Stimulated activated CD8-positive, alpha-beta memory T cell treated with anti-CD3 and anti-CD28 coated beads, Interleukin-15, amount 100 ng/mL, for 24 hours (primary cell): ENCODE measurements at places on chromosomes 6 and 20.

DNA sequence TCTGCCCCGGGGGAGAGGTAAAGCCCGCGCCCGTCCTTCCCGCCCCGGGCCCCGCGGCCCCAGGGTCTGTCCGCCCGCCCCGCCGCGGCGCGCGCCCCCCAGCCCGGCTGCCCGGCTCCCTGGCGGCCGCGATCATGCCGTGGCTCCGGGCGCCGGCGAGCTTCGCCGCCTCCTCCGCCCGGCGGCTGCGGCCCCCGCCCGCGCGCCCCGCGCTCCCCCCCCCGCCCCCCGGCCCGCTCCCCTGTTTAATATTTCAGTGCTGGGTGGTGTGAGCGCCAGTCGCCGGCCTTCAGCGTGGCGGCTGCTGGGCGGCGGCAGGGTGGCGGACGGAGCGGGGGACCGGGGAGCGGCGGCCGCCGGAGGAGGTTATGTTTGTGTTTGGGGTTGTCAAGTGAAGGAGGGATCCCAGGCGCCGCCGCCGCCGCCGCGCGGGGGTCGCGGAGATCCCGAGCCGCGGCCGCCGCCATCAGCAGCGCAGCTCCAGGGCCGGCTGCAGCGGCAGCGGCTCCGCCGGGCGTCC is at the start of gene HIVEP1:
TSS of gene HIVEP1 (plus strand) at position 275 of the 520 bp plus-strand sequence. CDS start 3,317 bp downstream, outside the sequence.
- peak; percentile 23 for DNase-seq

GRCh38 chr20:53623134-53623453 is 29.5 kb upstream of the ZNF217 start:
- no peak for DNase-seq

DNA sequence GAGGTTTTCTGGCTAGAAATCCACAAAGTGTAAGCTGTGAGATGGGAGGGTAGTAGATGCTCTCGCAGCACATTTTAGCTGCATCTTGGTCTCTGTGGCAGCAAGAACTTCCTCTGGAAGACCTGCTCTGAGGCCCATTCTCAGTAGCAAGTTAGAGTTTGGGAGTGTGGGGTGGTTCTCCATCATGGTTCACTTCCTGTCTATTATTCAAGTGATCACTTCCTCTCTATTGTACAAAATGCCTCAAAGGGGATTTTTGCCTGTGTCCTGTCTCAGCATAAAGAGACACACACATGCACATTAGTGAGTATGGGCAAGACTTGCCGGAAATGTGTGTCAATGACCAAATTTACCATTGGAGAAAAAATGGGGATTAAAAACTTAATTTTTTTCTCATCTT is 42.5 kb downstream of the LYRM2 start:
- no peak for DNase-seq

DNA sequence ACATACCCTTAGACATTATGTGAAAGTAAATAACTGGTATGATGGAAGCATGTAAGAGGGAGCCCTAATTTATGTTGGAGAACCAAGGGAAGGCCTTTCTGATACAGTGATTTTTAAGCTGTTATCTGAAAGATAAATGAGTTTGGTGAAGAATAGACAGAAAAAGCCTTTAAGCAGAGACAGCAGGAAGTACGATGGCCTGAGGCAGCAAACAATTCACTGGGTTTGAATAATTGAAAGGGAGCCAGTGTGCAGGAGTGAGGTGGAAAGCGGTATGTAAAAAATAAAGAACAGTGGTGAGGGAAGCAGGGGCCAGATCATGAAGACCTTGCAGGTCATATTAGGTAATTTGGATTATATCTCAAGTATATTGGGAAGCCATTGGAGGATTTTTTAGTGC is 4.1 kb upstream of the RAB23 start:
- DNase-seq: no peak

DNA sequence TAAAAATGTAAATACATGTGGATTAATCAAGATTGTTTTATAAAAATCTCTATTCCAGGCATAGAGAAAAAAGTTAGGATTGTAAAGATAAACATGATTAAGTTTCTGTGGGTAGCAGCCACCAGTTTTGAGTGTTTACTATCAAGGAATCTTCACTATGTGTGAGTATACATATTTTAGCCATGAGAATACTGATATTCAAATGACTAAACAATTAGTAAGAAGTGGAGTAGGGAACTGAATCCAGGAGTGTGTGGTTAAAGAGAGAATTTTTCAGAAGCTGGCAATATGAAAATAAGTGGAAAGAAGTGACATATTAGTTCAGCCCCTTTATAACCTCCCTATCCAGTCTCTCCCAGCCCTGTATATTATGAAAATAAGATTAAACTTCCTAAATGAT is 10.3 kb downstream of the ELOVL2 start:
- DNase-seq: no peak

GRCh38 chr6:136117081-136117480 is 133.0 kb downstream of the MTFR2 start:
- no peak for DNase-seq

DNA sequence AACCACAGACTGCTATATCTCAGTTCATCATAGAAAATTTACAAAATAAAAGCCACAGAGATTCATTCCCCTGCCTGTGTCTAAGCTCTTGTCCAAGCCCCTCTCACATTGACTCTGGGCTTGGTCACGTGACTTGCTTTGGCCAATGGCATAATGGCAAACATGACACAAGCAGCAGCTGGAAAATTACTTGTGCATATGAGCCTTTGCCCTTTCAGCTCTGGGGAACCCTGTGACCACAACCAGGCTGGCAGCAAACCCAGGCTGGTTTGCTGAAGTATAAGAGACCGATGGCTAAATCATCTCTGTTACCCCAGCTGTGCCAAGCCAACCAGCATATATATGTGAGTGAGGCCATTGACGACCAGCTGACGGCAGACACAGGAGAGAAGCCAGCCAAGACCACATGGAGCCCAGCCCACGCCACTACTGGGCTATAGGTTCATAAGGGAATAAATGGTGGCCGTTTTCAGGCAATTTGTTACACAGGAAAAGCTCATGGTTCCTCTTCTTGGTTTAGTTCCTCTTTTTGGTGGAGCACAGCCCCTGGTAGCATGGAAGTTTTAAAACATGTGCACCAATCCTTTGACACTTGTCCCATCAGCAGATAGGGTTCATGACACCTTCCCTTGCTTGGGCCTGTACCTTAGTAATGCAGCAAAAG is 31.8 kb upstream of the RSPO4 start:
- DNase-seq: no peak

DNA sequence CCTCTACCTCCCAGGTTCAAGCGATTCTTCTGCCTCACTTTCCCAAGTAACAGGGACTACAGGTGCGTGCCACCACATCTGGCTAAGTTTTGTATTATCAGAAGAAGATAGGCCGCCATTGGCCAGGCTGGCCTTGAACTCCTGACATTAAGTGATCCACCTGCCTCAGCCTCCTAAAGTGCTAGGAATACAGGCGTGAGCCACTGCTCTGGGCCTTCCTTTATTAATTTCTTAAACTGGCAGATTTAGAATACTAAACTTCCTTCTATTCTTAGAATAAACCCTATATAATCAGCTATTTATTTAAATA is 86.6 kb downstream of the HFE start:
- DNase-seq: no peak

GRCh38 chr20:23517719-23518118 is 26.8 kb downstream of the CST8 start:
- DNase-seq: no peak
